ENCODE measurements at places on chromosomes 2 and 18.

- DNase-seq: no peak
Observed at GRCh38 chr2:232878855-232879617, 9.0 kb downstream of the SNORC start.

DNA sequence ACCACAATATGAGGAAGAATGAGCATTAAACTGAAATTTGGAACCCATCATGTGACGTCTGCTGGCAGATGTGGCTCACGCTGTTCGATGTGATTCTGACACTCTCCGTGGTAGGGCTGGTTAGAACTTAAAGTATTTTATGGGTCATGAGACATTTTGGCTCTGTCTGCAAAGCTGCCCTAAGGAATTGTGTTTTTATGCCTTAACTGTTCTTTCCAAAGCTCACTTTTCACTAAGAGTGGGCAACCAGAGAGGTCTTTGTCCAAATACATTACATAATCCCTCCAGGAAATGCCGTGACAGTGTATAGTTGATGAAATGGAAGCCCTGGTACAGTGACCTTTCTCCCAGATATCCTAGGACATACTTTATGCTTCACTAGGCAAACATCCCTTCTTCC lies 119.1 kb downstream of the AQP4 start:
- DNase-seq: peak; percentile 20

- no peak for DNase-seq
Observed at GRCh38 chr2:137942833-137943677, 21.2 kb upstream of the HNMT start.

DNA sequence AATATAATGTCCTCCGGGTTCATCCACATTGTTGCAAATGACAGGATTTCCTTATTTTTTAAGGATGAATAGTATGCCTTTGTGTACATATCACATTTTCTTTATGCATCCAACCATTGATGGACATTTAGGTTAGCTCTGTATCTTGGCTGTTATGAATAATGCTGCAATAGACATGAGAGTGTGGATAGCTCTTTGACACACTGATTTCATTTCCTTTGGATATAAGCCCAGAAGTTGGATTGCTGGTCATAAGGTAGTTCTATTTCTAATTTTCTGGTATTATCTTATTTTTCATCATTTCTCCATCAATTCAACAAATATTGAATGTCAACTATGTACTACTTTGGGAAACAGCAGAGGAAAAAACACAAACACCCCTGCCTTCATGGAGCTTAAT lies 423.3 kb downstream of the MTX2 start:
- DNase-seq: no peak

DNA sequence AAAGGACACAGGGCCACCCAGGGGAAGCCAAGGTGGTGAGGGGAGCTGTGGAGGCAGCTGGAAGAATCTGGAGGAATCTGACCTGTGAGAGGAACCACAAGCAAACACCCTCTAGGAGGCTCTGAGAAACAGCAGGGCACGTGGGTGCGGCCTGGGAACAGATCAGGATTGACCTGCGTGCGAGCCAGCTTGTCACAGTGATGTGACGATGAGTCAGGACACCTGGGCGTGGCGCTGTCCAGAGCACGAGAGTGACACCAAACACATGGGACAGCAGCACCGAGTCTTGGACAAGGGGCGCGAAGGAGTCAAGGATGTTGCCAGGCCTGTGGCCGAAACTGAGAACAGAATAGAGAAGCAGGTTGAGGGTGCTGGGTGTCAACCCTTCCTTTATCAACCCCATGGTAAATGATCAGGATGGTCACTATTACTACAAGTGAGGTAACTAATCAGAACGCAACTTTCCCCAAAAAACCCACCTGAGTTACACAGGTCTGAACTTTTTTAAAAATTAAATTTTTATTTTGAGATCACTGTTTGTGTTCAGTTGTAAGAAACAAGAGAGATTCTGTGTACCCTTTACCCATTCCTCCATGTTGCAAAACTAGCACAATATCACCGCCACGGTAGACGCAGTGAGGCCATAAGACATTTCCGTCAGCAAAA lies 637 bp upstream of the SFT2D3 start:
- no peak for DNase-seq

- DNase-seq: no peak
Observed at GRCh38 chr2:173793709-173794565, 171.2 kb downstream of the SP3 start.

- DNase-seq: no peak
Observed at GRCh38 chr2:226904592-226904991, 68.7 kb downstream of the RHBDD1 start.

DNA sequence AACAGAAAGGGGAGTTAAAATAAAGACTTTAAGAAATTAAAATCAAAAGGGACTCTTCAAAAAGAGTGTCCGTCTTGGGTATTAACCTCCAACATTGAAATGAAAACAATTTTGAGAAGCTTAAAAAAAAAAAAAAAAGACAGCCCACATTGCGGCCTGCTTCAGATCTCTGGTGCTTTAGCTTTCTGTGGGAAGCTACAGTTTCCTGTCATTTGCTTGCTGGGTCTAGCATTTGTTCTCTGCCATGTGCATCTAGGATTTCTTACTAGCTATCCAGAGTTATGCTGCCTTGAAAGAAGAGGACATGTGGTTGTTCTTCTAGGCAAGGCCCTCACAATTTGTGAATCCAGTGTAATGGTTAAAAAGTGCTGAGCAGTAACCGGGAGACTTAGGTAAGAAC lies 375.3 kb downstream of the SLC4A3 start:
- DNase-seq: no peak

- DNase-seq: no peak
Observed at GRCh38 chr2:174750923-174751441, 13.3 kb downstream of the CHRNA1 start.

GRCh38 chr18:7844418-7844817 lies 277.3 kb downstream of the PTPRM start:
- DNase-seq: no peak

DNA sequence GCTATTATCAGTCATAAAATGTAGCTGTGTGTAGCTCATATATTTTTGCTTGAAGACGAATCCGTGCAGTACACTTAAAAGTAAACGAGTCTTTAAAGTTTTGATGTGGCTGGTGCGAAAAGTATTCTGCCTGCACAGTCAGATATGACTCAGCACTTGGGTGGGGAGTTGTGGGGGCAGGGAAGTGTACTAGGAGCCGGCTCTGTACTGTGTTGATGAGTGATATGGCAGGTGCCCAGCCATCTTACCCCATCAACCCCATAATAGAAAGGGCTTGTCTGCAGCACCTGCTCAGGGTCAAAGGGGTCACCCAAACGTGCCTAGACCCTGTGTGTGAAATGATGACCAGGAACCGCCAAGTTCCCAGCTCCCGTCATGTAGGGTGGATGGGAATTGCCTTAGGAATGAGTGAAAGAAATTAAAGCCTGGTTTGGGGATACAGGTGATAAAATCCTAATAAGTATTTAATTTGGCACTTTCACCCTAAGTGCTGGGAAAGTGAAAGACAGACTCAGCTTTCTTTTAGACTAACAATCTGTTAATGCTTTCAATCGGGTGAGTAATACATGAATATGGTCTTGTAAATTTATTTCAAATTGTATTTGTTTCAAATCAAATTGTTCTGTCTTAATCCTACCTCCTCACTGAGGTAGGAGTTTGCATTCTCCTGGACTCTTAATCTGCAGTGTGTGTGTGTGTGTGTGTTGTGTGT lies 48.0 kb downstream of the BCL2L11 start:
- peak; percentile 70 for DNase-seq

DNA sequence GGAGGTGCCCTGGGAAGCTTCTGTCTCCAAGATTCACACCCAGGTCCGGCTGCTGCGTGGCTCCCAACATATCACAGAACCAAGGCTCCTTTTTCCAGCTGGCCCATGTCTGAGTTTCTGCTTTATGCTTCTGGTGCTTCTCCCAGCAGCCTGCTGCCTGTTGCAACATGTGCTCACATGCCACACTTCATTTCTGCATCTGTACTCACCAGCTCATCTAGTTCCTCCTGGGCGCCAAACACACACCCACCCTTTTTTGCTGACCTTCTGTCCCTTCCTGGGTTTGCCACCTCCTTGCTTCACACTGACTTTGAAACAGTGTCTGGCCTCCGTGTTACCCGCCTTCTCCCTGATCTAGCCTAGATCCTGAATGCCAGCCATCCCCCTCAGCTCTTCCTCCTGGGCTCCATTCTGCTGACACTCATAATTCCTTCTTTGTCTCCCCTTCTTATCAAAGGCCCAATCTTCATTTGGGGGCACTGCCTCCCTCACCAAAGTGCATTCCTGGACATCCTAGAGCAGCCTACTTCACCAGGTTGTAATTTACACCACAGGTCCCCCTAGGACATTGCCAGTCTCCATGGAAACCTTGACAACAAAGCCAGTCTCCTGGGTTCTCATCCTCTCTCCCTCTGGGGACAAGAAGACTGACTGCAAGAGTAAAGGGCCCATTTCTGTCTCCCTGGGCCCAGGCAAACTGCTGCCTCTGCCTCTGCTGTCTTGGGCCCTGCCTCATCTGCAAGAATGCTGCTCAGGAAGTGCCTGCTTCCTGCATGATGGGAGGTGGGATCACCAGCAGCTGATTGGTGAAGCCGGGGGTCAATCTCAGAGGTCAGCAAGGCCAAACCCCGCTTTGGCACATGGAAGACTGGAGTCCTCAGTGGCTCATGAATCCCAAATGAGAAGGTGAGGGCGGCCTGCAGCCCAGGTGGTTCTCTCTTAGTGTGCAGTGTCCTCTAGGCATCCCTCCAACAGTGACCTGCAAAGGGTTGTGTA lies 13.9 kb upstream of the PROM2 start:
- peak; percentile 4 for DNase-seq

GRCh38 chr2:201790989-201791388 lies 10.3 kb upstream of the ALS2 start:
- no peak for DNase-seq

- DNase-seq: no peak
Observed at GRCh38 chr2:41832218-41832617, 215.6 kb upstream of the PKDCC start.

- peak; percentile 63 for DNase-seq
Observed at GRCh38 chr2:205408696-205409095, 273.6 kb upstream of the NRP2 start.

DNA sequence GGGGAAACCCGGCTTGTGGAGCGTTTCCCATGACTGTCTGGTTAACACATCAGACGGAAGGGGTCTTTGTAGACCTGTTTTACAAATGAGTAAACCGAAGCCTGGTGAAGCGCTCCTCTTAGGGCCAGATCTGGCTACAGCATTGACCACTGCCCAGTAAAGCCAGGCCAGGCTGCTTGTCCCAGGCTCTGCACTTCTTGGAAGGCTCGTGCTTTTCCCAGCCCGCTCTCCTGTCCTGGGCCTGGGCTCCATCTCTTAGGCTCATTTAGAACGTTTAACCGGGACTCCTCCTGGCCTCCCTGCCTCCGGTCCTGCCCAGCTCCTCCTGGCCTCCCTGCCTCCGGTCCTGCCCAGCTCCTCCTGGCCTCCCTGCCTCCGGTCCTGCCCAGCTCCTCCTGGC lies 4.8 kb downstream of the GPC1 start:
- DNase-seq: no peak

- DNase-seq: no peak
Observed at GRCh38 chr2:2573205-2573604, 242.1 kb upstream of the MYT1L start.

All from fibroblast of the aortic adventitia (primary cell).